ENCODE measurements at places on chromosomes 2 and 18.

GRCh38 chr18:22791310-22791610 lies 141.9 kb upstream of the RBBP8 start:
- DNase-seq, result no peak

DNA sequence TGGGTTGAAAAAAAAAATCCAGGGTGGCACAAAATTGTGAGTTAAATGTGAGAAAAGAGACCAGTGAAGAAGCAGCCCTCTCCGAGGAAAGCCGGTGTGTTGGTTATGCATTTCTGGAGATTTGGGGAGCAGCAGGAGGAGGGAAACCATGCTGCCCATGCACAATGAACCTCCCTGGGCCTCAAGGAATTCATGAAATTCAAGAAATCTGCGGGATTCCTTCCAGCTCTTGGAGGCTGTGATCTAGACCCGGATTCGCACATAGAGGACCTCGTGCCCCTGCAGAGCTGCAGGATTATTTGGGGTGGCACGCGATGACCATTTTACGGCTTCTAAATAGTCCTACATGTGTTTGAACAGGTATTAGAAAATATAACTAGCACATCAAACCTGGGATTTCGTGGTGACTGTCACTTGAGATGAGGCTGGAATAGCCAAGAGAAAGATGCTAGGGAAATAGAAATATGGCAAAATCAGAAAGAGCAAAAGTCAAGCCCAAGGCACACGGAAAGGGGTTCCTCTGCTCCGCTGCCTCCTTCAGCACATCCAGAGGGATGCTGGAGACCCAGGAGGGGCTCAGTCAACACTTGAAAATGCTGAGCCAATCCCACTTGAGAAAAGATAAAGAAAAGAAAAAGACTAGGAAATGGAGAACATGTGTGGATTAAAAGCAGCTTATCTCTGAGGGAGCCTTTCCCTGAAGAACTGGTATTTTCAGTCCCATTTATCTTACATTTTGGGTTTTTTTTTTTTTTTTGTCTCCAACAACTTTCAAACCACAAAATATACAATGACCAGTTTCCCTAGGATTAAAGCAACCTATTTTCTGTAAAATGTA lies 22.0 kb downstream of the KCTD1 start:
- DNase-seq, result no peak

DNA sequence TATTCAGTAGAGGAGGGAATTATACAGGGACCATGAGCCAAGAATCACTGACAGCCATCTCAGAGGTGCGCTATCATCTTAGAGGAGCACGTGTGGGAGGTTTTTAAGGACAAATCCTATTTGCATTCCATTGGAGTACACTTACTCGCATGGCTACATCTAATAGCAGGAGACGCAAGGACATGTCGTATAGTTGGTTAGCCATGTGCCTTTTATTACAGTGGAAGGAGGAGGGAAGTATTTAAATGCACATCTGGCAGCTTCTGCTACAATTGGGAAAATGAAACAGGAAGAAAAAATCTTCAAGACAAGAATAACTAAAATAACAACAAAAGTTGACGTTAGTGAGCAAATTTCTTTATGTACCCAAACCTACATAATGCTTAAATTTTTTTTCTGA lies 86.5 kb upstream of the UGP2 start:
- no peak for DNase-seq

- no peak for DNase-seq
Observed at GRCh38 chr2:208134928-208135586, 5.4 kb upstream of the CRYGC start.

DNA sequence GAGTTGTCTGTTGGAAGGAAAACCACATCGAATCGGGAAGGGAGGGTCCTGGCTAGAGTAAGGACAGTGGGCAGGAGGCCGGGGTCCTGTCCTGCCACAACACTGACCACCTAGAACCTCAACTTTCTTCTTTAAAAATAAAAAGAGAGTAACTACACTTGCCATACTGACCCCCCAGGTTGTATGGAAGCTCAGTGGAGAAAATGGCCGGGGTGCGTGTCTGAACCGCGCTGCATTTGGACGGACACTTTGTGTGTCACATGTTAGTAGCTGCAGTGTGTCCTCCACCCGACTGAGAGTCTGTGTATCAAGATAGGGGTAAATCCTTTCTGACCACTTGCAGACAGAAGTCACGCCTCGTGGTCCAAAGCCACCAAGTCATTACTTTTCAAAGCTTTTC lies 87.0 kb downstream of the GBX2 start:
- DNase-seq, result no peak

DNA sequence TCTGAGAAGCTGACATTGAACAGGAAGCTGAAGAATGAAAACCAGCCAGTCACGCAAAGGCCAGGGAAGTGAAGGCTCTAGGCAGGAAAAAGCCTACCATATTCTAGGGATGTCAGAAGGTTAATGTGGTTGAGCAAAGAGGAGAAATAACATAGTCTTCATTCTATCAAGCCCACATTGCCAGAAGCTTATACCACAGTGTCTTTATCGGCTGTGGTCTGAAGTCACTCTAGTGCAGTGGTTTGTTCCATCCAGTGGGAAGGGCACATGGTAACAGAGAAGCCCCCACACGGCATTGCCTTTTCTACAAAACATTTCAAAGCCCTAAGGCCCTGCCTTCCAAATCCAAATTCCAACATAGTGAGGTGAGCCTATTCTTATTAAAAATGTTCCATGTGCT lies 311.3 kb downstream of the TNS1 start:
- DNase-seq, result no peak

DNA sequence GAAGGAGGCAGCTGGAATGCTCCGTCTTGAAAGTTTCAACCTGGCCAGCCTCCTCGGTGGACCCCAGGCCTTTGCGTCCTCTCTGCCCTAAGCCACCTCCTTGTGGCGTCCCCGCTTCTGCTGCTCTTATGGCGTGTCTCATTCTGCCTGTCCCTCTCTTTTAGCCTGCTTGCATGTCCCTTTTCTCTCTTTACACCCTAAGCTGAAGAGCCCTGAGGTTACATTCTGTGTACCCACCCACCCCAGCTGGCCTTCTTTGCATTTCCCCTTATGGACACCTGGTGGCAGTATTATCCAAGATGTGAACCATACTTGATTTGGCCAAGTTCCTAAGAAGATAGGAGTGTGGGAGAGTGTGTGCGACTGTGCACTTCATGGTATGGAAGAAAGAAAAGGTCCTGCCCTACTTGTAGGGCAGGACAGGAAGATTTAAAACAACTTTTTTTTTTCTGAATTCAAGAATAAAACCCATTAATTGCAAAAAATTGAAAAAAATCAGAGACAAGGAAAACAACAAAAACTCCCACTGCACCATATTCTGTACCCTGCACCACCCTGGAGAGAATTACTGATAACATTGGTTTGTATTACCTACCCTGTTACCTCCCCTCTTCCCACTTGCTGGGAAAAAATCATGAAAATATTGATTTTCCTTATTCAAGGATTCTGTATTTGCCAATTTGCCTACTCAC lies 77.4 kb downstream of the DYSF start:
- DNase-seq, result no peak

- no peak for DNase-seq
Observed at GRCh38 chr2:68889500-68889899, 18.3 kb upstream of the BMP10 start.

DNA sequence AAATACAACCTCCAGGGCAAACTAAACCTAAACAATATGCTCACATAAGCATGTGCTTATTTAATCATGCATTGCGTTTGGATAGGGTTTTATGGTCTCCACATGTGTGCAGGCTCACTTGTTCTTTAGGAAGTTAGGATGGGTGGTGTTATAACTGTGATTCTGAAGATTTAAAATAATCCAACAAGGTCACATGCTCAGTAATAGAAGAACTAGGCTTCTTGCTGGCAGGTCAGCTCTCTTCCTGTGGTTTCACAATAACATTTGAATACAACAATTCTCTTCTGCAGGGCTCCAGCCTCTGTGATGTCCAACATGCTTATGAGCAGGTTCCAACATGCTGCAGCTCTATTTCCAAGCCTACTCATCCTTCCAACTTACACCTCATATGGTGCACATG lies 84.0 kb downstream of the MYL12B start:
- no peak for DNase-seq

GRCh38 chr2:5145801-5146200 lies 546.4 kb upstream of the SOX11 start:
- DNase-seq, result no peak

DNA sequence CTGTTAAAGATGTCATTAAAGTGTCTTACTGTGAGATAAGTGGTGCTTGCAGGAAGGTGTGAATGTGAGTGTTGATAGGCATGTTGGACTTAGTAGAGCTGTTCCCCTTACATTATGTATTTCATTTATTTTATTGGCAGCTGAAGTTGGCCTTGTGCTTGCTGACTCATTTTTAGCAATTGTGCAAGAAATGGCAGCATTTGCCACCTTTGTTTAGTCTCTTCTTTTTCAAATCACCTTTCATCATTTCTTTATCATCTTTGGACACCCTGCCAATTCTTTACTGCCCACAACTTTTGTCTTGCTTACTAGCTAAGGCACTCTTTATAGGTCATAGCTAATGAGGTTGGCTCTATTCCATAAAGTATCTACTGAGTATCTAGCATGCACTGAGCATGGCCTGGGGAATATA lies 130.3 kb upstream of the LYPD6 start:
- no peak for DNase-seq

- DNase-seq, result no peak
Observed at GRCh38 chr2:88751768-88752167, 60.3 kb downstream of the RPIA start.

DNA sequence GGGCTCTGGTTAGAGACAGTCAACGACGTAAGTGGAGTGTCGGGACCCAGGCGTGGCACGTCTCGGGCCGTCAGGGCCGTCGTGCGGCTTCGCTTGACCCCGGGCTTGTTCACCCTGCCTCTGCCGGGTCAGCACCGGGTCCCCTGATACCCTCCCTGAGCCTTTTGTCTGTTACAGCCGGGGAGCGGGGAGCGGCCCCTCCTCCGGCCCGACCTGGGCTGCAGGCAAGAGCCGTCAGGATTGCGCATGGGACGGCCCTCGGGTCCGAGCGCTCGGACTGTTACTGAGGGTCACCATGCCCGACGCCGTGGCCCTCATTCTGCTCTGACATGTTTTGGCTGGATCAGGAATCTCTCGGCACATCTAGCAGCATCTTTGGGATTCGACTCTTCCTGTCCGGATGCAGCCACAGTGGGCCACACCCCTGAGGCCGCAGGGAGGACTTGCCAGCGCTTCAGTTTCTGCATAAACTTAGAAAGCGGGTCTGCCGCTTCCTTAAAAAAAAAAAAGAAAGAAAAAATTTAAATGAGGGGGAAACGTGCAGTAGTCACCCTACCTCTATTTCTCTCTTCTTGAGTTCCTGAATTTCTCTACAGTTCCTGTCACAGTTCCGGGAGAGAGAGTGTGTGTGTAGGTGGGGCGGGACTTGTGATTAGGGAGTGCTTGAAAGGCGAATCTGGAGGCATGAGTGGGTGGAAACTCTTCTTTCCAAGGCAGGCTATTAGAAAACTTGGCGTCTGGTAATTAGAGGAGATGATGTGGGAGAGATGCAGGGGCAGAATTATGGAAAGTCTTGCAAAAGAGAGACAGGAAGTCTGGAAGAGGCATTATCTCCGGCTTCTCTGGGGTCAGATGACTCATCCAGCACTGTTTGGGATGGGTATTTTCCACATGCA lies 909 bp downstream of the TMEM87B start:
- no peak for DNase-seq

DNA sequence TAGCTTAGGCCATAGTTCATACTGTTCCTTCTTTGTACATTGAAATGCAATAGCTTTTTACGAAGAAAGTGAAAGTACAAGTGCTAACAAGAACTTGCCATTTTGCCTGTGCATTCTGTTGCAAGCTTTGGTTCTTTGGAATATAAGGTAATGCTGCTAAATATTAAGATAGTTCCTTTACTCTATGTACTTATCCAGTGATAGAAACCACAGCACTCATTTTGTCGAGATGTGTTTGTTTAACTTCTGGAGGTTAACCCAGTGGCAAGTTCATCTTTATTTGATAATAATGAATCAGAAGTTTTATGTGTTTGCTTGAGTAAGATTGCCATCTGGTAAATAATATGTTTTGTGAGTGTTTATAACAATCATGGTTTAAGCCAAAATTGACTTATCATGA lies 373.1 kb upstream of the FANCL start:
- no peak for DNase-seq

- no peak for DNase-seq
Observed at GRCh38 chr2:48572816-48573215, 42.9 kb downstream of the STON1 start.

- DNase-seq, result no peak
Observed at GRCh38 chr2:33242845-33243244, 233.6 kb upstream of the RASGRP3 start.

All from stimulated activated CD4-positive, alpha-beta T cell treated with anti-CD3 and anti-CD28 coated beads, Interleukin-2, amount 100 ng/mL, for 4 hours (primary cell).